ENCODE measurements at places on chromosomes 5 and 9. TPM values are rescaled to one million over a fixed set of nuclear protein-coding genes. Genes with fewer than 3 reads are reported as not detected.

- DNase-seq = no peak
Observed at GRCh38 chr9:119588874-119589744, 219.9 kb upstream of the BRINP1 start.

DNA sequence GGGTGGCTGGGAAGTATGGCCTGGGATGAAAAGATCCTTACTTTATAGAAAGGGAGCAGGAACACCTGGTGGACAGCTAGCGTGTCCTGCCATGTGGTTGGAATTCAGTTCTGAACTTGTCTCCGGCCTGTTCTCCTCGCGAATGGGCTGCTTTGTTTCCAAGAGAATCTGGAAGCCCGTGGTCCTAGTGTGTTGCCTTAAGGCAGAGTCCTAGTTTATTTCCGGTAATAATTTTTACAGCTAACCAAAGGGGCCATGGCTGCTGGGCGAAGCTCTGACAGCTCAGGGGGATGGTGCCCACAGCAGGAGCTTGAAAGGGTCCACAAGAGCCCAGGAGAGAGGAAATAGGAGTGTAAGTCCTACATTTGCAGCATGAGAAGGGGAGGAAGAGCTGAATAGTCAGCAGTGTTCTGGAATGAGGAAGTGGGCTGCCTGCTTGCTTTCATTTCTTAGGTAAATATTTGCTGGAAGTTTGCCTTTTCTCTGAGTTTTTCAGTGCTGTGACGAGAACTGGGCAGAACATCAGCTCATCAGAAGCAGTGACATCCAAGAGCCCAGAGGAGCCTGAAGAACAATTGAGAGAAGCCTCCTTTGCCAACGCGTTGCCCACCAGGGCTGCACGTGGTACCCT, 13.1 kb upstream of the IGFBPL1 start:
- DNase-seq = no peak

The PCDHB7 gene
- 0.67 TPM for total RNA-seq

The AUH gene
- total RNA-seq = 39.7 TPM

The GCNT4 gene
- total RNA-seq = 0.62 TPM

DNA sequence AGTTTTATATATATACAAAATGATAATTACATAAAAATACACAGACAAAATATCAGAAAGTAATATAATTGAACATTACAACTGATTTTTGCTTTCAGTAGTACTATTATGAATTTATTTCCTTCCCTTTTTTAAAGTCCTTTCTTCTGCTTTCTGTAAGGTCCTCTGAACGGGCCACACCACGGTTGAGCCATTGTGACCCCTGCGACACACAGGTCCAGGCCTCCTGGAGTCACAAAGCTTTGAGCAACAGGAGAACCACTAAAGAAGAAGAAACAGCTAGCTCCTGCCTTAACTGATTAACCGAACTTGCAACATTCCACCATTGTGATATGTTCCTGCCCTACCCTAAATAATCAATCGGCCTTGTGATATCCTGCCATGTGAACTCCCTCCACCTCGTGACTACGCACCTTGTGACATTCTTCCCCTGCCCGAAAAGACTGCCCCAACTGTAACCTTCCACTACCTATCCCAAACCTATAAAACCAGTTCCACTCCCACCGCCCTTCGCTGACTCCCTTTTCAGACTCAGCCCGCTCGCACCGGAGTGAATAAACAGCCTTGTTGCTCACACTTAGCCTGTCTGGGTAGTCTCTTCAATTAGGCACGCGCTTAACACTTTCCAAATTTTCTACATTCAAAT, 375.0 kb upstream of the RFX3 start:
- no peak for DNase-seq

GRCh38 chr9:133122935-133123611, 2.0 kb upstream of the RALGDS start:
- no peak for DNase-seq

GRCh38 chr9:124815601-124816000, 37.7 kb upstream of the WDR38 start:
- no peak for DNase-seq

GRCh38 chr9:2837915-2838314, 6.0 kb downstream of the PUM3 start:
- no peak for DNase-seq

DNA sequence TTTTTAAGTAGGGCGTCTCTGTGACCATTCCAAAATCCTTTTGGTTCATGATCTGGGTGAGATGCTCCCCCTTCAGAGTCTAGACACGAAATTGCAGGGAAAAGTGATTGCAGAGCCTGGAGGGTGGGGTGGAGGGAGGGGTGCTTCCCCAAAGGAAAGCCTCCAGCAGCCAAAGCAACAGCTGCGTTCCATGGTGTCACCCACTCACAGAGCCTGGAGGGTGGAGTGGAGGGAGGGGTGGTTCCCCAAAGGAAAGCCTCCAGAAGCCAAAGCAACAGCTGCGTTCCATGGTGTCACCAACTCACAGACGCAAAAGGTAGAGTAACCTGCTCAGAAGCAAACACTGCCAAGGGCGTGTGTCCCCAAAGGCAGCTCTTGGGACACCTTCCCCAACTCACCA, 22.6 kb downstream of the SLC6A18 start:
- no peak for DNase-seq

DNA sequence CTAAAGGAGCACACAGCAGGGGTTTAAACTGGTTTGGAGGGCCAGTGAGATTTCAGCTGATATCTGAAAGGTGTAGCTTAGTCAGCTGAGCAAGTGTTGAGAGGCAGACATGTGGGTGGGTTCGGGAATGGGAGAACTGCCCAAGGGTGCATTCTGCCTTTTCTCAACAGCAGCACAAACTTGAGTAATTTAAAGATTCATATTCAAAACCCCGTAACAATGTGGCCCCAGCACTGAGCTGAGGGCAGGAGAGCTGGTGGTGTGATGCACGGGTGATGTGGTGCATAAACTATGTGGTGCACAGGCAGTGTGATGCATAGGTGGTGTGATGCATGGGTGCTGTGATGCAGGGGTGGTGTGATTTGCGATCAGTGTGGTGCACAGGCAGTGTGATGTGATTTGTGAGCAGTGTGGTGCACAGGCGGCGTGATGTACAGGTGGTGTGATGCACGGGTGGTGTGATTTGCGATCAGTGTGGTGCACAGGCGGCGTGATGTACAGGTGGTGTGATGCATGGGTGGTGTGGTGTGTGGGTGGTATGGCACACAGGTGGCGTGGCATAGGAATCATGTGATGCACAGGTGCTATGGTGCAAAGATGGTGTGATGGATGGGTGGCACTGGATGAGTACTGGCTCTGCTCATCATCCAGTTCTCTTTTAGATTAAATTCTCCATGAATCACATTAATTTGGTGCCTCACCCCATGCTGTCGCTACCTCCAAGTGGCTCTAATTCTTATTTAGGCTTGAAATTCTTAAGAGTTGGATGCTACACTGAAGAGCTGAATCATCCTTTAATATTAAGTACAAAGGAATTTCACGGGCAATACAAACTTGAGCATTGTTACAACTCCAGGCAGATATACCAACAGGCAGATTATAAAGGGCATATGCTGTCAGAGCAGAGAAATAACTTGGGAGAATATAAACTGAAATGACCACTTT, 53.6 kb downstream of the DAP start:
- no peak for DNase-seq

- DNase-seq = no peak
Observed at GRCh38 chr9:86135371-86135770, 36.0 kb upstream of the GOLM1 start.

GRCh38 chr5:158033724-158034123, 174.8 kb upstream of the CLINT1 start:
- DNase-seq = no peak

- no peak for DNase-seq
Observed at GRCh38 chr5:174599992-174600391, 124.4 kb upstream of the MSX2 start.

The KCNIP1 gene
- 0.57 TPM for total RNA-seq

DNA sequence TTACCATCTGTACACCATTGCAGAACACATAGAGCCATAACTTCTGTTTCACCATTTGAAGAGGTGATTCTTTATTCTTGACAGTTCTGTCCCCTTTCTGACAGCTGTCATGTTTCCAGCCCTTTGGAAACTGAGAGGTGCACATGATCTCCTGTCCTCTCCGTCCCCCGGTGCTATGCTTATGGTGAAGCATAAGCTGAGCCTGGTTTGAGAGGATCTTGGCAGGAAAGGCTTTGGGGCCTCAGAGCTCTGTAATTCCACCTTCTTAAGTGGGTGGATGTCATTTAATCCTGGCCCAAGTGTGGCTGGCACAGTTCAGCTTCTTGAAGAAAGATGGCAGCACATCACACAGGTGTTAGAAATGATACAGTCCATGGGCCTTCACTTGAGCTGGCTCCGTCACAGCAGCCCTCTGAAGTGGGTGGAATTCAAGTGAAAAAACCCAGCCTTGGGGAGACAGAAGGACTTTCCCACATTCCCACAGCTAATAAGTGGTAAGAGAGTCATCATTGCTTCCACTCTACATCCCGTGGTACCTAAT, 30.7 kb upstream of the GRPEL2 start:
- DNase-seq = no peak

The ANKDD1B gene
- 0.38 TPM for total RNA-seq

The CDH9 gene
- not detected for total RNA-seq

DNA sequence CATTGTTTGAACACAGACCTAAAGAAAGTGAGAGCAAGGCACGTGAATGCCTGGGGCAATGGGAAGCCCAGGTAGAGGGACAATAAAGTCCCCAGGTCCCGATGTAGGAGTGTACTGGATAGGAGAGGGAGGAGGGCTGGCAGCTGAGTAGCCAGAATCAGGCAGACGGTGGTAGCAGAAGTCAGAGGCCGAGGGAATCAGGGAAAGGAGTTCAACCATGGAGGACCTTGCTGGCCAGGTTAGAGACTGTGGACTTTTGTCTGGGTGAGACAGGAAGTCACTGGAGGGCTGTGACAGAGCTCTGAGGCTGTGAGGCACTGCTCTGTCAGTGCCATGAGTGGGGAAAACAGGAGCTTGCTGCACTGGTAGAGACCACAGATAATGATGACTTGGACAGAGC, 248.2 kb downstream of the EFNA5 start:
- no peak for DNase-seq

- DNase-seq = no peak
Observed at GRCh38 chr9:38619556-38620447, 594 bp downstream of the ANKRD18A start.

The SLC34A1 gene
- not detected for total RNA-seq

DNA sequence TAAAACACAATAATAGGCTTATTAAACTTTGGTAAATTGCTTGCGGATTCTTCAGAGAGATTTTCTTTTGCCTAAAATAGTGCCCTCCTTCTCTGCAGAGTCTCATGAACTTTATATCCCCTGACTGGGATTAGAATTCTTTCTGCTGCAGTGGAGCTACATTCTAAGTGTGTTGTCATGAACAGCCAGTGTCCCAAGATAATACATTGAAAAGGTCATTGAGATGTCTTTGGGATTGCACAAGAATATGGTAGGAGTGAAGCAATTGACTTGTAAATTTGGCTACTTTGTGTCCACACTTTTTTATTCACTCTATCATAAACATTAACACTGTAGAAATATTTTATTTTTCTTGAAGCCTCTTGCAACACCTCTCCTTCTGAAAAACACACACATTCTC, 604.5 kb downstream of the GABRG2 start:
- no peak for DNase-seq

- no peak for DNase-seq
Observed at GRCh38 chr9:90956026-90956810, 154.6 kb downstream of the SYK start.

DNA sequence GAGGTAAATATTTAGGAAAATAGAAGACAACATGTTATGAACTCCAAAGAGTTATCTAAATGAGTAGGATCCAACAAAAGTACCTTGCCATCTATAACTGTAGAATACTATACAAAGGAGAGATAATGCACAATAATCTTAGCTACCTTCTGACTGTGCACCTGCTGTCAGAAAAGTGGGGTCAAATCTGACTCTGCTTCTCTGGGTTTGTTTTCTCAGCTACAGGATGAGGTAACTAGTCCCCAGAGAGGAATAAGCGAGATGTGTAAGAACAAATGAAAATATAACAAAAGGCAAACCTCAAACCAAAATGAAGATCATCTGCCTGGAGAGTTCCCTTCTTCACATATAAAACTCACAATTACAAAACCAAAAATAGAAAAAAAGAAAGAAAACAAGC, 204.8 kb downstream of the DCP2 start:
- DNase-seq = no peak

The SV2C gene
- total RNA-seq = 0.67 TPM

The LRRC70 gene
- total RNA-seq = 2.2 TPM

DNA sequence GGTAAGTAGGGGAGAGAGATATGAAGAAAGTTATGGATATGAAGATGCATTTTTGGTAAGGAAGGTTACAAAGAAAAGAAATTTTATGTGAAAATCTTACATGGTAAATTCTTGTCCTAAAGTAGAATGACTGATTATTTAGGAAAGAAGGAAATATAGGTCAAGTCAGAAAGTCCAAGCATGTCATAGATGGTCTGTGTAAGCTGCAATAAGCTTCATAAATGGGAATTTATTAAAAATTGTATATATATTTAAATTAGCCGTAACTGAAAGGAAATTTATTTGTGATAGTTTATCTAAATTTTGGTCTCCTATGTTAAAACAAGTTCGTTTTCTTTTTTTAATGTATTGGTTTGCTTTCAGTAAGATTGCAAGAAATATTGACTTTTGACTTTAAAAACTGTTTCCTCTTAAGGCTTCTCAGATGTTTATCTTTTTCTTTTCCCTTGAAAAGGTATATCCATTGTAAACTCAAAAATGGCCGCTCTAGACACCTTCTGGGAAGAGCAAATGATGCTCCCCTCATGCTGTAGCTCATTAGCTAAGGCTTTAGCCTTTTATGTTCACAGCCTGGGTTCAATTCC, 46.8 kb upstream of the HAPLN1 start:
- no peak for DNase-seq

The TEX48 gene
- total RNA-seq = not detected

The HSPB3 gene
- 210 TPM for total RNA-seq

The FOXD4L5 gene
- 0.11 TPM for total RNA-seq

The GDF9 gene
- 0.43 TPM for total RNA-seq

DNA sequence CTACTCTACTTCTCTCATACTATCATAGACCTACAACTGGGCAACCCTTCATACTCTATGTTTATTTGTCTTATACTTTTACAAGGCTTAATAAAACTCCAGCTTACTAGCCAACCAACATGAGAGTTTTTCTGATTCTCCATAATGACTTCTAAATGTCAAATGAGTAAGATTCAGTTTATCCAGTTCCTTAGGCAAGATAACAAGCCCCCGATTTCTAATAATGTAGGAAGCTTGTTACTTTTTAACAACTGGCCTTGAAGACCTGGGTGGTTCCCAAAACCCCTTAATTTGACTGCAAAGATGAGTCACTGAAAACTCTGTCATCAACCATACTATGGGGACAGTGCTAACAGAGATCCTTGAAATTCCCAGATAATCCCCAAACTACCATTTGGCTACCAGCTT, 294.6 kb upstream of the ACTBL2 start:
- DNase-seq = no peak

The MARCOL gene
- not detected for total RNA-seq

- peak; percentile 90 for DNase-seq
Observed at GRCh38 chr5:177113566-177114424, 19.8 kb upstream of the NSD1 start.

- DNase-seq = no peak
Observed at GRCh38 chr9:91536211-91536691, 112.6 kb upstream of the NFIL3 start.

- DNase-seq = peak; percentile 79
Observed at GRCh38 chr9:131799177-131799823, 59.4 kb upstream of the RAPGEF1 start.

- no peak for DNase-seq
Observed at GRCh38 chr5:135880801-135881200, 14.8 kb downstream of the IL9 start.

GRCh38 chr5:180400416-180400815, 47.3 kb upstream of the GFPT2 start:
- DNase-seq = peak; percentile 26
